ENCODE measurements at places on chromosomes 3 and 15.
A peak's percentile ranks its signal among the peaks of the same experiment; 100 is the strongest.

GRCh38 chr15:92899948-92900730 lies at the start of gene CHD2:
TSS of gene CHD2 (plus strand) at chr15:92900324. CDS start at chr15:92901238, 914 bp downstream.
- peak; percentile 80 for DNase-seq

GRCh38 chr3:134334901-134335280 lies 39.4 kb downstream of the AMOTL2 start:
- no peak for DNase-seq

- DNase-seq = no peak
Measured at GRCh38 chr3:34072297-34072696, 273.9 kb downstream of the PDCD6IP start.

GRCh38 chr3:46162975-46163555 lies 45.0 kb downstream of the CCR1 start:
- no peak for DNase-seq

DNA sequence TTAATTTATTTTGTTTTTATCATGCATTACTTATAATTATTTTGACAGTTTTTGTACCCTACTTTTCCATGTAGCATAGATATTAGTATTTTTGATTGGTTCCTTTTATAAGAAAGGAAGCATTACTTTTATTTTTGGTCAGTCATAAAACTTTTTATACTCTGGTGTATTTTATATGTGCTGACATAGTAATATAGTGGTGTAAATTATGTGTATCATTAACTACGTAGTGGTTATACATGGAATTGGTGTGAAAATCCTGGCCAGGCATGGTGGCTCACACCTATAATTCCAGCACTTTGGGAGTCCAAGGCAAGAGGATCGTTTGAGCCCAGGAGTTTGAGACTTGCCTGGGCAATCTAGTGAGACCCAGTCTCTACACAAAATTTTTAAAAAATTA lies 18.8 kb upstream of the NIPA2 start:
- DNase-seq = no peak

- DNase-seq = no peak
Measured at GRCh38 chr3:80750637-80751036, 982.8 kb upstream of the ROBO1 start.

DNA sequence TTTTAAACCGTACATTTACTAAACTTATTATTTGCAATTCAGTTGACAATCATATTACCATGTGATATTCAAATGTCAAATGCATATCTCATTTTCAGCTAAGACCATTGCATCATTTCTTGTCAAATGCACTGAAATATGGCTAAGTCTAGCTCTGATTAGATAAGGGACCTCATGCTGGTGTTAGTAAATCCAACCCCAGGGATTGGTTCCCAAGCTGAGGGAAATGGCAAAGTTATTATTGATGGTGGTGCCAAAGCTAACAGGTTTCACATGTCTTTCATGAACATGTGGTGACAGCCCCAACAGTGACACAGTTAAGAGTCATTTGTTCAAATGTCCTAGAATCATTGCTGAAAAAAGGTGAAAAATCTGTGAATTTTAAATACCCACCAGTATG lies 641.1 kb downstream of the MECOM start:
- no peak for DNase-seq

- DNase-seq = no peak
Measured at GRCh38 chr3:29937185-29937584, 656.3 kb downstream of the RBMS3 start.

- DNase-seq = no peak
Measured at GRCh38 chr15:90756916-90757315, 39.8 kb downstream of the BLM start.

DNA sequence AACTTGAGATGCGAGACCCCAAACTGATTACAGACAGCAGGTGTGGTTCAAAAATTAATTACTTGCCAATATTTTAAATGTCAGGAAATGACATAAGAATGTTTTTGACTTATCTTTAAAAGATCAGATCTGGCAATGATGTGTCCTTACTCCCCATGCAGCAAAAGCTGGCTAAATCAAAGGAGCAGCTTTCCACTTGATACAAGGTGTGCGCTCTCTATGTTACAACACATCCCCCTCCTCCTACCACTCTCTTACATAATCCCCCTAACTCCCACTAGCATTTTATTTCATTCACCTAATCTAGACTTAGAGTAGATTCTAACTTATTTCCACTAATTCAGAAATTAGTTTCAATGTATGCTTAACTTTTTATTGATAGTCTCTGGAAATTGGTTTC lies 609.0 kb downstream of the GRM7 start:
- DNase-seq = no peak

- no peak for DNase-seq
Measured at GRCh38 chr3:130825762-130826299, 68.1 kb upstream of the ATP2C1 start.

GRCh38 chr15:99051308-99051707 lies 43.7 kb upstream of the PGPEP1L start:
- DNase-seq = no peak

- no peak for DNase-seq
Measured at GRCh38 chr3:5020242-5020722, 41.0 kb downstream of the BHLHE40 start.

DNA sequence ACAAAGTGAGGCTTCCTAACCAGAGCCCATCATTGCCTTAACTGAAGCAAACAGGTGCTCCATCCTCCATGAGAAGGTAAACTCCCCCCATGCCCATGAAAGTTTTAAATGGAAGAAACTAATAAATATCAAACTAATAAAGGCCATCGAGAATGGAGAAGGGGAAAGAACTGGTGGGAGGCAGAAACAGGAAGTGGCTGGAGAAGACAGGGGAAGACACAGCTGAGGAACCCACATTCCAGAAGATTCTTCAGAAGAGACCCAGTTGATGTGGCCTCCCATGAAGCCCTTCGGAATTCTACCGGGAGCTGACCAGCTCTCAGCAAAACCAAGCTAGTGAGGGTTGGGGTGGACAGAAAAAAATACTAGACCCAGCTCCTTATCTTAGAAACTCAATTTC lies 41.6 kb downstream of the SH3BP5 start:
- DNase-seq = no peak

- no peak for DNase-seq
Measured at GRCh38 chr15:76987896-76988860, 6.7 kb upstream of the PSTPIP1 start.

- no peak for DNase-seq
Measured at GRCh38 chr15:56232058-56232457, 11.6 kb downstream of the RFX7 start.

- DNase-seq = no peak
Measured at GRCh38 chr3:132245552-132246142, 71.6 kb upstream of the ACP3 start.

DNA sequence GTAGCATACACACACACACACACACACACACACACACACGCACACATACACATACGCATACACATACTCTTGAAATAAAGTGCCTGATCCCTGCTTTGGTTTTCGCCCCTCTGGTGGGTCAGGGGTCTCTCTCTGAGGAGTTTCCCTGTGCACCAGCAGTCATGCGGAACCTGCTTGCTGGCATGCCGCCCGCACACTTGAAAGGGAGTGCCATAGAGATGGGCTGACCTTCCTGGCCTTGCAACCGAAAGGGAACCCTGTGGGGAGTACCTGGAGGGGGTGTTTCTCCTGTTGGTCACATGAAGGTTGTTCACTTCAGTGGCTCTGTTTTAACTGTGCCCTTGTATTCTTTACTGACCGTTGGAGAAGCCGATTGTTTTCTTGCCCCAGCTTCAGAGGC lies 752.3 kb downstream of the NR2F2 start:
- no peak for DNase-seq

DNA sequence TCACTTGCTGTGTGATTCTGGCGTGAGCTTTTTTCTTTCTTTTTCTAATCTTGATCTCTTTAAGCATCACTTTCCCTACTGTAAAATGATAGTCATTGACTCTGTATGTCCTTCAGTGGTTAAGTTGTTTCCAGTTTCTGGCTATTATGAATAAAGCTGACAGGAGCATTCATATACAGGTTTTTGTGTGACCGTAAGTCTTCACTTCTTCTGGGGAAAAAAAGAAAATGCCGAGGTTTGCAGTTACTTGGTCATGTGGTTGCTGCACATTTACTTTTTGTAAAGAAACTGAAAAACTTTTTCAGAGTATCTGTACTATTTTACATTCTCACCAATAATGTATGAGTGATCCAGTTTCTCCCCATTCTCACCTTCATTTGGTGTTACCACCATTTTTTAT lies 247.4 kb upstream of the RBMS3 start:
- no peak for DNase-seq

GRCh38 chr3:123054109-123054778 lies 12.6 kb upstream of the PDIA5 start:
- DNase-seq = no peak

- DNase-seq = no peak
Measured at GRCh38 chr3:74353039-74353438, 261.4 kb downstream of the CNTN3 start.

- no peak for DNase-seq
Measured at GRCh38 chr15:35437157-35437556, 108.8 kb downstream of the DPH6 start.

GRCh38 chr3:58116161-58116955 lies 94.4 kb downstream of the DNASE1L3 start:
- DNase-seq = no peak

DNA sequence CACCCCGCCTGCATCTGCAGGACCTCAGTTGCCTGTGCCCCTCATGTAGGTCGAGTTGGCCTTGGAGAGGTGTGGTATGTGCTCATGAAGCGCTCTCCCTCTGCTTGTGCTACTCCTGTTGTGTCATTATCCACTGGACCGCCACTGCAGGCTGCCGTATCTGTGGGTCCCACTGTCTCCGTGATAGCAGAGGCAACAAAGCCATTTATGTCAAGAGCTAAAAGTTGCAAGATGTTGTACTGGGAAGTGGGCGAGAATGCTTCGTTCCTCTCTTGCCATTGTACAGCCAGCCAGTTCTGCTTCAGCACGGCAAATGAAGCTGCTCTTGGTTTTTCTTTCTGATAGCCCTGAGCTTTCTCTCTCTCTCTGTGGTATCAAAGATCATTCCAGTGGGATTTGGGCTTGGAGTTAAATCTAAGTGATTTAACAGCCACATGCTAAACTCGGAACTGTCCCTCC lies 89.0 kb downstream of the TMEM212 start:
- DNase-seq = no peak

Data from Panc1 (cell line).